AG08395 (cell line): ENCODE measurements at places on chromosomes 12 and 14.

DNA sequence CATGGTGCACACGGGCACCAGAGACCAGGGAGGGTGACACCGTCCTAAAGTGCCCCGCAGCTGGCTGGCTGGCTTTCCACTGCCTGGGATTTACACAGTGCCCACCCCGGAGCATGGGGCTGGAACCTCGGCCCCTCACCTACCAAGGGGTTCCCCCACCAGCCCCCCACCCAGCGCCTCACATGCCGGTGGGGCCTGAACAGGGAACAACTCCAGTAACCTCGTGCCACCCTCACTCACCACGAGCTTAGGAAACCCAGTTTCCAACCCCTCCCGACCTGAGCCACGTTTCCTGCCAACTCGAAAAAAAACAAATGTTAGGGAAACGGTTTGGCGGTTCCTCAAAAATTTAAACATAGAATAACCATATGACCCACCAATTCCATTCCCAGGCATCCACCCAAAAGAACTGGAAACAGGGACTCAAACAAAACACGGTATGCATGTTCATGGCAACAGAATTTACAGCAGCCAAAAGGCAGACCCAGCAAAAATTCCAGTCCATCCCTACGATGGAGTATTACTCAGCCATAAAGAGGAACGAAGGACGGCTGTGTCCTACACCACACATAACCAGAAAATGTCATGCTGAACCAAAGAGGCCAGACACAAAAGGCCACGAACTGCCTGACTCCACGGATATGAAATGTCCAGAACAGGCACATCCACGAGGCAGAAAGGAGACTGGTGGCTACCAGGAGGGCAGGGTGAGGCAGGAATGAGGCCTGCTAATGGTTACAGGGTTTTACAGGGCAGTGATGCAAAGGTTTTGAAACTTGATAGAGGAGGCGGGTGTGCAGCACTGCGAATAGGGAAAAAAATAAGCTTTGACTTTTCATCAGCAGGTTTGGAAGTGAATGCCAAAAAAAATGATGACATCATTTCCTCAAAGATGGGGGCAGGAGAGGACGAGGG is 68.9 kb downstream of the NCOR2 start:
- peak; percentile 43 for DNase-seq

DNA sequence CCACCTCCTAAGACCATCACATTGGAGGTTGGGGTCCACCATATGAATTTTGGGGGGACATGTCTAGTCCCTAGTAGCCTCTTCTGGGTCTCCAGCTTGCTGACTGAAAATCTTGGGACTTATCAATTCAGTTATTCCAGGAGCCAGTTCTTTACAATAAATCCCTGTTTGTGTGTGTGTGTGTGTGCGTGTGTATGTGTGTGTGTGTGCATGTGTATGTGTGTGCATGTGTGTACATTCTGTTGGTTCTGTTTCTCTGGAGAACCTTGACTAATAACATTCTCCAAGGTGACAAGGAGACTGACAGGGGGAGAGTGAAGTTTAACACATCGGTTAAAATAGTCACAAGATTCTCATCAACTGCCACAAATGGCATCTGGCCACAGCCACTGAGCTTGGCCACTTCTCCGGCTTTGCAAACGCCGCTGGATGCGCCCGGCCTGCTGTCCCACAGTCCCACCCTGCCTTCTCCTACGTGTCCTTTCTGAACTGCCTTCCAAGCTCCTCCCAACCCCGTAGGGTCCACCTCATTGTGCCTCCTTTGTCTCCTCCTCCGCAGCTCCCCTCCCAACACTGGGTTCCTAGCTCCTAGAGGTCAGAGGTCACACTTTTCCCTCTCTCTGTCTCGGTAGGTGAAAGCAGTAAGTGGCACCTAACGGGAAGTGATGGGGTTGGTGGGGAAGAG is 88.1 kb upstream of the DIO3 start:
- DNase-seq: no peak

- DNase-seq: no peak
Observed at GRCh38 chr14:55477680-55478079, 37.3 kb upstream of the TBPL2 start.

DNA sequence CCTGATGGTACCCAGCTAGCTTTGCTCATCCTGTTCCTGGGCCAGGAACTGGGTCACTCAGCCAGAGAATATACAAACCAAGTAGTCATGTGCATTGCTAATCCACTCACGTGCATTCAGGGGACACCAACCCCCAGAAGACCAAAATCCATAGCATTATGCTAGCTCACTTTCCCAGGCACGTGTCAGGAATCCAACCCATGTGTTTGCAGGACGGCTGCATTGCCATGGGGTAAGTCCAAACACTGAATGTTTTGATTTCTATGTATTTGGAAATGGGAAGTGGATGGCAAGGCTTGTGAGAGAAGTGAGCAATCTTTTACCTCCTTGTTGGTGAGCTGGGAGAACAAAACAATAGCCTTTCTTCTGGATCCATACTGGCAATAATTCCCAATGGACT is 87.1 kb upstream of the FOXN3 start:
- no peak for DNase-seq

DNA sequence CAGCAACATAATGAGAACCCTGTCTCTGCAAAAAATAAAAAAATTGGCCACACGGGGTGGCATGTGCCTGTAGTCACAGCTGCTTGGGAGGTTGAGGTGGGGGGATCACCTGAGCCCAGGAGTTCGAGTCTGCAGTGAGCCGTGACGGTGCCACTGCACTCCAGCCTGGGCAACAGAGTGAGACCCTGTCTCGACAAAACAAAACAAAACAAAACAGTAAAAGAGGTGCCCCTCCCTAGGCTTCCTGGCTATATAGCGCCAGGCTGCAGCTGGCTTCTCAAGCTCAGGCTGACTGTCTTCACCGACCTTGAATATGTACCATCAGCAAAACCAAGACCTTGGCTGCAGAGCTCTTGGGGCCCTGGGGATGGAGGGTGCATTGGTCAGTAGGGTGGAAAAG is 29.4 kb downstream of the TSPAN9 start:
- no peak for DNase-seq
